ENCODE measurements at places on chromosomes 7 and 10. TPM values are rescaled to one million over a fixed set of nuclear protein-coding genes. Genes with fewer than 3 reads are reported as not detected.

- H3K36me3 ChIP-seq: no peaks in the 10 kb centered on the region
- peaks cover 11% of the 10 kb centered on the region for H3K27me3 ChIP-seq
- H3K4me3 ChIP-seq: no peak overlapping the region
- no peak overlapping the region for H3K27ac ChIP-seq
Measured at GRCh38 chr7:134888141-134888740, 98.1 kb upstream of the AGBL3 start.

C10orf105 gene
- total RNA-seq: 0.34 TPM

ACHE gene
- 0.09 TPM for total RNA-seq

DNA sequence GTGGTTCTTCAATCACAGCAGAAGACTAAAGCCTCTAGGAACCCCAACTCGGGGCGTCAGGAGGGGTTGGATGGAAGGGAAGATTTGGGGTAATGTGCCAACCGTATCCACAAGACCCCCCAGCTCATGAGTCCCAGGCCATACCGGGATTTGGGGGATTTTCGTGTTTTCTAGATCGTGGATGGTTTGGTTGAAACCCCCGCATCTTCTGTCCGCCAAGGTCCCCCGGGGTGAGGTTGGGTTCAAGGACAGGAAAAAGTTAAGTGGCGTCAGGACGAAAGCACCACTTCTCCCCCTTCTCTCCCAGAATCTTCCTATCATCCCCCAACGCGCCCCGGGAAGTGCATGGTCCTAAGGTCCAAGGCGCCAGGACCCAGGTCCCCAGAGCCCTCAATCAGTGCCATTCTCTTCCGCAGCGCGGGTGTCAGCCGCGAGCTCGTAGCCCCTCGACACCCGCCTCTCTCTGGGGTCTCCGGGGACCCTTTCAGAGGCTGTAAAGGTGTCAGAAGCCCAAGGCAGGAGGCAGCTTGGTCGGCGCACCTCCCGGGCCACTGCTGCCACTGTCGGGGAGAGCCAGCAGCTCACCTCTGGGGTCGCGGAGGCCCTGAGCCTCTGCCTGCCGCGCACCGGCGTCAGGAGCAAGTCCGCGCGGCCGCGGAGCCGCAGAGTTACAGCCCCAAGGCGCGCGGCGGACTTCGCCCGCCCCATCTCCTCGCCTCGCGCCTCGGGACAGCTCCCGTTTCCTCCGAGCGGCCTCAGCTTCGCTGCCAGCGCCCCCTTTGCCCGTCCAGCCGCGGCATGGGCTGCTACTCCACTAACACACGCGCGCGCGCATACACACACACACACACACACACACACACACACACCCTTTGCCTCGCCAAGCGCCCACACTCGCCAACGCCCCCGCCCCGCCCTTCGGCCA is 1.5 kb downstream of the MKX start:
- peak overlapping the region; percentile 43 for H3K27ac ChIP-seq
- H3K27me3 ChIP-seq: peaks cover 52% of the 10 kb centered on the region
- H3K4me1 ChIP-seq: peaks cover 33% of the 10 kb centered on the region
- peak overlapping the region; percentile 65 for H3K4me3 ChIP-seq
- H3K36me3 ChIP-seq: peaks cover 1% of the 10 kb centered on the region

DNA sequence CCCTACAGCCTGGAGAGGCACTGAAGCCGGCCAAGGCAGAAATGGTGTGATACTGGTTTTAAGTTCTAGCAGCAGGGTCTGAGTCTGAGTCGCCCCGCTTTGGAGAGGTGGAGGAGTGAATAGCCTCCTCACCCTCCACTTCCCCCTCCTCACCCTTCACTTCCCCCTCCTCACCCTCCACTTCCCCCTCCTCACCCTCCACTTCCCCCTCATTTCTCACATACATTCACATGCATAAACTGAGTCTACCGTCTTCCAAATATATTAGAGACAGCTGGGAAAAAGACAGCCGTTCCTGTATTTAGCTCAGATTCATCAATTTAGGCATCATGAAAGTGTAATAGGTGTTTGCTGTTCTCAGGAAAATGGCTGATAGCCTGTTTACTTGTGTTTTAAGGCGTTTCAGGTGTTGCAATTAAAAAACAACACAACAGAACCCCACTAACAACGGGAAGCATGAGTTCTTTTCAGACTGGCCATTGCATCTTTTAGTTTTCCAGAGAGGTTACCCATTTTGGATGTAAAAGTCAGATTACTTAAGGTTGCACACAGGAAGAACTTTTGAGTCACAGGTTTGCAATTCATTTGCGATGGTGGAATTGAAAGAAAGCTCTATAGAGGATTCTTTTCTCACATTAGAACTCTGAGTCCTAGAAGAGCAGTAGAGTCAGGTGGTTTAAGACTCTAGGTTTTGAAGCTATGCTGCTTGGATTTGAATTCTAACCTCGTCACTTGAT is 861 bp downstream of the NRBF2 start:
- peaks cover 50% of the 10 kb centered on the region for H3K4me1 ChIP-seq
- peak overlapping the region; percentile 81 for H3K4me3 ChIP-seq
- DNase-seq: no peak
- no peaks in the 10 kb centered on the region for H3K27me3 ChIP-seq

- no peaks in the 10 kb centered on the region for H3K27me3 ChIP-seq
- H3K27ac ChIP-seq: peak overlapping the region; percentile 94
Measured at GRCh38 chr10:110009736-110010475, 2.1 kb downstream of the ADD3 start.

DNA sequence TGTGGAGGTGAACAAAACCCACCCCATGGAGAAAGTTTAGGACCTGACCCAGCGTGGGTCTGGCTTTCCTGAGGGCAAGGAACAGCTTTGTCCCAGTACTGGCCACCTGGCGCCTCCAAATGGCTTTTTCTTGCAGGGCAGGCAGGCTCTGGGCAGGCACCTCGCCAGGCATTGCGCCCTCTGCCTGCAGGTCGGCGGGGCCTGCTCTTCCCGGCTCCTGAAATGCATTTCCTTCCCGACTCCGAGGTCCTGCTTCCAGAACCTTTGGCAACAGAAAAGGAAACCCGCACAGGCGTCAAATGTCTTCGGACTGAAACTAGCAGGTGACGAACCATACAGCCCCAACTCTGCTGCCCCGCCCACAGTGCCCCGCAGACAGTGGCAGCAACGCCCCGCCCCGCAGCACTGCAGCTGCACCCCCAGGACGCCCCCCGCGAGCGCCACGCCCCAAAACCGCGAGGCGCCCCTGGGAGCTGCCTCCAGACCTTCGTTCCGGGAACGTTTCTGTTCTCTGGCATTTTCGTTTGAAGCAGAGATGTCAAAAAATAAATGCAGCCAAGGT is 65.5 kb downstream of the C10orf143 start:
- H3K4me3 ChIP-seq: no peak overlapping the region
- H3K27ac ChIP-seq: no peak overlapping the region
- peak; percentile 20 for DNase-seq
- H3K27me3 ChIP-seq: no peaks in the 10 kb centered on the region
- no peaks in the 10 kb centered on the region for H3K4me1 ChIP-seq
- H3K36me3 ChIP-seq: no peaks in the 10 kb centered on the region

GRCh38 chr7:8365499-8366110 is 67.8 kb upstream of the NXPH1 start:
- no peaks in the 10 kb centered on the region for H3K36me3 ChIP-seq
- no peaks in the 10 kb centered on the region for H3K4me1 ChIP-seq
- peaks cover 18% of the 10 kb centered on the region for H3K27me3 ChIP-seq
- no peak overlapping the region for H3K4me3 ChIP-seq

GRCh38 chr7:132430861-132431822 is 145.1 kb downstream of the PLXNA4 start:
- H3K27ac ChIP-seq: peak overlapping the region; percentile 69
- no peaks in the 10 kb centered on the region for H3K27me3 ChIP-seq
- no peak overlapping the region for H3K4me3 ChIP-seq

ACTL6B gene
- not detected for total RNA-seq

FOXI2 gene
- not detected for total RNA-seq

LDB3 gene
- total RNA-seq: 0.09 TPM

ADAM22 gene
- 1.1 TPM for total RNA-seq

GRCh38 chr7:79713276-79713675 is 259.8 kb upstream of the MAGI2 start:
- DNase-seq: no peak
- H3K27me3 ChIP-seq: no peaks in the 10 kb centered on the region
- H3K4me3 ChIP-seq: no peak overlapping the region
- H3K4me1 ChIP-seq: no peaks in the 10 kb centered on the region

- no peak for DNase-seq
- H3K27ac ChIP-seq: no peak overlapping the region
- no peaks in the 10 kb centered on the region for H3K27me3 ChIP-seq
- H3K4me1 ChIP-seq: peaks cover 2% of the 10 kb centered on the region
Measured at GRCh38 chr10:24973163-24973562, 20.8 kb upstream of the PRTFDC1 start.

IGFBP1 gene
- total RNA-seq: not detected

GRCh38 chr7:1590887-1591286 is 21.1 kb upstream of the PSMG3 start:
- H3K4me1 ChIP-seq: peaks cover 22% of the 10 kb centered on the region
- peaks cover 2% of the 10 kb centered on the region for H3K36me3 ChIP-seq
- DNase-seq: no peak
- H3K27ac ChIP-seq: no peak overlapping the region
- H3K4me3 ChIP-seq: no peak overlapping the region

DNA sequence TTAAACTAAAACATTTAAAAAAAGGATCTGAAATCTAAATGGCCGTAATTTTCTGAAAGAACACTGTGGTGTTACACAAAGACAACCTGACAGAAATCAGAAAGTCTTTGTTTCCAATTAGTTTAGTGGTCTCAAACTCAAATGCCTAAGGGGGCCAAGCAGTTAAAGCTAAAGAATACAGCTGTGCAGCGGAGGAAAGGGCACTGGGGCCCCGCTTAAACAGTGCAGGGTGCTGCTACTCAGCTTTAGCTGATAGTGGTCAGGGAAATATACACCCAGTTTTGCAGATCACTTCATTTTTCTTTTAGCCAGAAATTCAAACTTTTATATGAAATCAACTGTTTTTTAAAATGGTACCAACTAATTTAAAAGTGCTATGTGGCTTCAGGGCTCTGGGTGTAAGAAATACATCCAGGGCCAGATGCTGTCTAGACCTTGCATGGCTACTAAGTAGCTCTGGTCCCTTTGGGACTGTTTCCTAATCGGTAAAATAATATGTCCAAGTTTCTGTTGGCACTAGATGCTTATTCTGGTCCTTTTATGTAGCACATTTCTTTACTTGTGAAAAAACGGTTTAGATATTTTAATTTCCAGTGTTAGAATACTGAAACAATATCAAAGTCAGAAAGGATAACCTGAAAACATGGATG is 161.8 kb upstream of the LAMB4 start:
- no peaks in the 10 kb centered on the region for H3K4me1 ChIP-seq
- H3K36me3 ChIP-seq: no peaks in the 10 kb centered on the region
- H3K27ac ChIP-seq: no peak overlapping the region
- no peak for DNase-seq

GRCh38 chr10:120051671-120052070 is 159.1 kb downstream of the SEC23IP start:
- H3K4me3 ChIP-seq: no peak overlapping the region
- no peak overlapping the region for H3K27ac ChIP-seq
- H3K4me1 ChIP-seq: no peaks in the 10 kb centered on the region

- DNase-seq: no peak
- no peaks in the 10 kb centered on the region for H3K4me1 ChIP-seq
- H3K27ac ChIP-seq: no peak overlapping the region
- H3K4me3 ChIP-seq: no peak overlapping the region
- no peaks in the 10 kb centered on the region for H3K36me3 ChIP-seq
Measured at GRCh38 chr7:158260567-158261361, 326.9 kb downstream of the PTPRN2 start.

GRCh38 chr10:90480466-90480865 is 377.4 kb downstream of the HTR7 start:
- no peaks in the 10 kb centered on the region for H3K27me3 ChIP-seq
- H3K27ac ChIP-seq: no peak overlapping the region
- H3K36me3 ChIP-seq: no peaks in the 10 kb centered on the region
- H3K4me1 ChIP-seq: no peaks in the 10 kb centered on the region
- no peak for DNase-seq

ECHDC3 gene
- total RNA-seq: 3.8 TPM

HMX3 gene
- total RNA-seq: not detected

DNA sequence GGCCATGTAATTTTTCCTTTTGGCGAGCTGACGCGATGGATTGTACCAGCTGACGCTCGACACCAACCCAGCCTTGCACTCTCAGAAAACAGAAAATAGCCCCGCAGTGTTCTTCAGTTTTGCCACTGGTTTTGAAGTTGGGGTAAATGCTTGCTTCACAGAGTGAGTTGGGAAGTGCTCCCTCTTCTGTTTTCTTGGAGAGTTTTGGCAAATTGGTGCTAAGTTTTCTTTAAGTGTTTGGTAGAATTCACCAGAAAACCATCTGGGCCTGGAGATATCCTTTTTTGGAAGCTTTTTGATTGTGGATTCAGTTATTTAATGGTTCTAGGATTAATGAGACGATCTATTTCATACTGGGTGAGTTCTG is 252.8 kb downstream of the ELFN1 start:
- peaks cover 91% of the 10 kb centered on the region for H3K4me1 ChIP-seq
- no peak for DNase-seq
- H3K27me3 ChIP-seq: peaks cover 21% of the 10 kb centered on the region
- no peak overlapping the region for H3K4me3 ChIP-seq

ITPRID1 gene
- total RNA-seq: not detected

TSC22D4 gene
- 85.7 TPM for total RNA-seq

GRCh38 chr10:125107166-125107949 is 53.0 kb downstream of the CTBP2 start:
- no peaks in the 10 kb centered on the region for H3K36me3 ChIP-seq
- no peak overlapping the region for H3K4me3 ChIP-seq
- DNase-seq: no peak
- H3K4me1 ChIP-seq: no peaks in the 10 kb centered on the region

MTERF1 gene
- 16.7 TPM for total RNA-seq

MLXIPL gene
- not detected for total RNA-seq

CFAP43 gene
- total RNA-seq: 0.09 TPM

GRCh38 chr10:52566471-52567246 is 205.9 kb downstream of the MBL2 start:
- no peak for DNase-seq
- H3K4me1 ChIP-seq: no peaks in the 10 kb centered on the region

GRCh38 chr10:96125142-96125515 is 5.0 kb upstream of the ZNF518A start:
- H3K4me3 ChIP-seq: no peak overlapping the region
- DNase-seq: no peak
- no peak overlapping the region for H3K27ac ChIP-seq
- peaks cover 8% of the 10 kb centered on the region for H3K36me3 ChIP-seq

DNA sequence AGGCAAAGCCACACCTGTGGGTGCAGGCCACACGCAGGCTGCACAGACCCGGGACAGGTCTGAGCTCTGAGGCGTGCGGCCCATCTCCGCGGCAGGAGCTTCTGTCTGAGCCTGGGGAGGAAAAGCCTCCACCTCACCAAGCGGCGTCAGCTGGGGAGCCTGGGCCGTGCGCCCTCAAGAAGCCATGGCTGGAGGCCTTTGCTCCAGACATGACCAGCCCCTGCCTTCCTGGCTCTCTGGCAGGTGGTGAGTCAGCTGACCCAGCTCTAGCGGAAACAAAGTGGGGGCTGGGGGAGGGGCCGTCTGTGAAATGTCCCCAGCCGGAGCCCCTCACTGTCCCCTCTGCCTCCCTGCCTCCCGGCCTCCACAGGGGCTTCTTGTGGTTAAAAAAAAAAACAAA is 12.5 kb downstream of the GPER1 start:
- H3K36me3 ChIP-seq: peaks cover 15% of the 10 kb centered on the region
- no peak overlapping the region for H3K27ac ChIP-seq
- H3K4me3 ChIP-seq: no peak overlapping the region
- H3K4me1 ChIP-seq: peaks cover 20% of the 10 kb centered on the region
